ENCODE measurements at places on chromosomes 7 and 10.
A peak's percentile ranks its signal among the peaks of the same experiment; 100 is the strongest.

DNA sequence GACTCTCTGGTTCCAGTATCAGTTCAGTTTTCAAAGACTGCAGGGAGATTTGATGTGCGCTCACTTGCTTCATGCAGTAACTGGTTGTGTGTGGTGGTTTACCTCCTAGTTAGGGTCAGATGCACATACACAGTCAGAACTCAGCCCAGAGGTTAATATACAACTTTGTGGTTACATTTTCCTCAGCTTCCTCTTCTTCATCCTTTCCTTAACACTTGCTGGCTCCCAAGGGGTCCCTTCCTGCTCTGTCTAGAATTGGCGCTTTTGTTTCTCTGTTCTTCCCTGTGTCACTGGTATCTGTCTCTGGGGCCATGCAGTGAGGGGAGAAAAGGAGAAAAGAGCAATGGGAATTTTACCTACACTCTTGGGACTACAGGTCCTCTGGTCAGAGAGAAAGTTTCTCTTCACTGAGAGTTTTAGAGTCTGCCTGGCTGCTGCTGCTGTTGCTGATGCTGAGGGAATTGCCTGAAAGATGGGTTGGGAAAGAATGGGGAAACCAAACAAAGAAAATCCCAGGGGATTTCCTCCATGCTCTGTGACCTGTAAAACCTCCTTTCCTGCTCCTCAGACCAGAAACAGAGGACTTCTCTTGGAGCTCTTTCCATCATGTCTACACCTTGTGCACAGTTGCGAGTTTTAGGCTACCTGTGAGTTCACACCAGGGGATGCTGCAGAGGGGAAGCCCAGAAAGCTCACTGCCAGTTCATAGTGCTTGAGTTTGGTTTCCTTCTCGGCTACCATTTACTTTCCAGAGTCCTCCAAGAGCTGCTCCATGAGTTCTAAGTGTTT is 74.6 kb downstream of the WDFY4 start:
- DNase-seq = no peak

GRCh38 chr7:155371331-155371883 is 73.7 kb downstream of the INSIG1 start:
- no peak for DNase-seq

GRCh38 chr7:155181768-155182167 is 111.6 kb downstream of the HTR5A start:
- DNase-seq = no peak

- DNase-seq = no peak
Observed at GRCh38 chr7:43612128-43612527, 29.2 kb downstream of the STK17A start.

DNA sequence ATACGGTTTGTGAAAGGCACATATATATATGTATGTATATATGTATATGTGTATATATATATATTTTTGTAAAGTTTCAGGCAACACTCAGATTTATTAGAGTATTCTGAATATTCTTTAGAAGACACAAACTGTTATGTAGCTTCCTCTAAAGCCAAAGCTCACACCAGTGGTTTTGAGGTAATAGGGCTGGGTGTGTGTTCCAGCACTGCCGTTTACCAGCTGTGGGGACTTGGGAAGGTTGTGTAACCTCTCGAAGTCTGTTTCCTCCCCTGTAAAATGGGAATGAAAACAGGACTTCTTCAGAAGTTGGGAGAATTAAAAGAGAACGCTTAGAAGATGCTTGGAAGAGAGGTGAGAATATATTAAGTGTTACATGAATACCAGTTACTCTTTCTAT is 94.8 kb downstream of the PRPF18 start:
- no peak for DNase-seq

GRCh38 chr7:52961084-52961483 is 74.3 kb upstream of the POM121L12 start:
- no peak for DNase-seq

DNA sequence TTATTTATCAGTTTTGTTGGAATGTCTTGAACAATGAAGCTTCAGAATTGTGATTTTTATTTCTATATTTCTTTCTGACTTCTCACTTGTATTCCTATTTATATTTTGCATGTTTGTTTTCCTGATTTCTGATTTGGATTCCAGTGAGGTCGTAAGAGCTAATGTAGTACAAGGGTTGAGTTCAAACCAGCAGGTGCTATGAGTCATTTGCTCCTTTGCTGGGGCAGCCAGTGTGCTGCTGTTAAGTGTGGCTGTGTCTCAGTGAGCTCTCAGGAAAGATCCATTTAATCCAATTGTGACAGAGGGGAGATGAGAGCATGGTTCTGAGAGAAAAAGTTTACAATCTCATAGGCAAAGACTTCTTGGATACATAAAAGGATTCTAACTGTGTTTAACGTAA is 48.6 kb downstream of the MCU start:
- DNase-seq = no peak

- DNase-seq = no peak
Observed at GRCh38 chr10:80199828-80200227, 5.5 kb downstream of the ANXA11 start.

DNA sequence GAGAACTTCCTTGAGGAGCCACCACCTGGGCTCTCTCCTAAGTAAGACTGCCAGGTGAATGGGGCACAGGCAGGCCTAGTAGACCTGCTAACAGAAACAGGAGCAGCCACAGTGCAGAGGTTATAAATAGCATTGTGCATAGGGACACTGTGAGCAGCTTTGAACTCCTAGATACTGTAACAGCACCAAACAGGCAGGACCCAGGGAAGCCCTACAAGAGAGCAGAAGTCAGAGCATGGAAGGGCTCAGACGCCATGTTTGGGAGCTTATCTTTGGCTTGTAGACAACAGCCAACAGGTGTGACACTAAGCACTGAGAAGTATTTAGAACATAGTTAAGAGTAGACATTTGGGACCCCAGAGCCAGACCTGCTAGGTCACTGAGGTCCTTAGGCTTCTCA is 14.5 kb downstream of the XRCC2 start:
- DNase-seq = no peak

GRCh38 chr10:43863859-43864591 is 215.3 kb upstream of the ZNF32 start:
- DNase-seq = no peak

DNA sequence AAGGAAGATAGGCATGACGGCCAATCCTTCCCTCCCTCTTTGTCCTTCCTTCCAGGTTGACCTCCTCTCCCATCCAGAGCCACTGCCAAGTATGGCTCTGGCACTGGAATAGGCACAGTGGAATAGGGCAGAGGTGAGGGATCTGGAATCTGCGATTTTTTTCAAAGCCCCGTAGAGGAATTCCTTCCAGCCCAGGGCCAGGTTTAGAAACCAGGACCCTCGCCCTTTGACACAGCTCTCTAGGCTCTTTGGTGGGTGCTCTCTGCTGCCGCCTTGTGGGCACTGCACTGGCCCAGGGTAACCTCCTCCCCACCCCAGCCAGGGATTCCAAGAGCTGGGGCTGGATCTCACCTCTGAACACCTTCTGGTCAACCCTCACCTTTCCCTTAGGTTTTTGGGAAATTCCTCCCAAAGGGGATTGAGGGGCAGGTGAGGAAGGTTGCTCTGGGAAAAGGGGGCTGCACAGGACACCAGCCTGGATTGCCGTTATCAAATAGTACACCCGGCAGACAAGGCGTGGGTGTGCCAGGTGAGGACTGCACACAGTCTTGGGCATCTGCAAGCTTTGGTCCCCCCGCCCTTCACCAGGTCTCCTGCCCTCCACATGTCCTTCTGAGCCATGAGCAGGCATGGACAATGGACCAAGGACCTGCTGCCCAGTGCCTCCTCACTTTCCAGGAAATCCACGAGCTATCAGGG is 22.8 kb downstream of the C10orf105 start:
- DNase-seq = peak; percentile 47
